CD14-positive monocyte (primary cell): ENCODE measurements at places on chromosomes 4 and X. TPM values are rescaled to one million over a fixed set of nuclear protein-coding genes. Genes with fewer than 3 reads are reported as not detected.

Gene ZFP92
- 0.71 and 0.96 TPM in 2 replicates for polyA plus RNA-seq

Gene NAP1L3
- not detected for polyA plus RNA-seq

Gene EIF1AX
- polyA plus RNA-seq: 62.7 TPM

Gene NDST4
- not detected for polyA plus RNA-seq

Gene STPG2
- 0.04 TPM in 1 of 2 replicates, not detected in the other for polyA plus RNA-seq

Gene FAM149A
- not detected for polyA plus RNA-seq

GRCh38 chr4:135249024-135249423 lies 1047.4 kb upstream of the PABPC4L start:
- no peak for DNase-seq

- DNase-seq: peak; percentile 26
Measured at GRCh38 chr4:152408514-152409327, 127.2 kb downstream of the FBXW7 start.

DNA sequence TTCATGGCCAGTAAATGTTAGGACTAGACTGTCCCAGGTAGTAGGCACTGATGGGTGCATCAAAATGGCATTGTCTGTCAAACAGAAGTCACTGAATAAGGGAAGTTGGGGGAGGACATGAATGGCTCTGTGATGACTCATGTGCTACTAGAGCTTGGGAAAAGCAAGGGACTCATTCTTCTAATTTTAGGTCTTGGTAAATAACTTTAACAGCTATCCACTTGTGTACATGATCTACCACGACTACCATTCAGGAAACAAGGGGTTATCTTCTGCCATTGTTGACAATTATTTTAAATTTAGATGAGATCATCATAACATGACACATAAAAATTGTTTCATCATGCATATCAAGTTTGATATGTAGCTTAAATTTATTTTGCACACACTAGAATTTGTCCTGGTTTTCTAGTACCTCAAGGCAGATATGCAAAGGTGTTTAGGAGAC lies 6.3 kb downstream of the AREG start:
- peak; percentile 62 for DNase-seq
